ENCODE measurements at places on chromosomes 2 and 18.

- DNase-seq = no peak
Measured at GRCh38 chr2:63225964-63226686, 175.5 kb downstream of the OTX1 start.

DNA sequence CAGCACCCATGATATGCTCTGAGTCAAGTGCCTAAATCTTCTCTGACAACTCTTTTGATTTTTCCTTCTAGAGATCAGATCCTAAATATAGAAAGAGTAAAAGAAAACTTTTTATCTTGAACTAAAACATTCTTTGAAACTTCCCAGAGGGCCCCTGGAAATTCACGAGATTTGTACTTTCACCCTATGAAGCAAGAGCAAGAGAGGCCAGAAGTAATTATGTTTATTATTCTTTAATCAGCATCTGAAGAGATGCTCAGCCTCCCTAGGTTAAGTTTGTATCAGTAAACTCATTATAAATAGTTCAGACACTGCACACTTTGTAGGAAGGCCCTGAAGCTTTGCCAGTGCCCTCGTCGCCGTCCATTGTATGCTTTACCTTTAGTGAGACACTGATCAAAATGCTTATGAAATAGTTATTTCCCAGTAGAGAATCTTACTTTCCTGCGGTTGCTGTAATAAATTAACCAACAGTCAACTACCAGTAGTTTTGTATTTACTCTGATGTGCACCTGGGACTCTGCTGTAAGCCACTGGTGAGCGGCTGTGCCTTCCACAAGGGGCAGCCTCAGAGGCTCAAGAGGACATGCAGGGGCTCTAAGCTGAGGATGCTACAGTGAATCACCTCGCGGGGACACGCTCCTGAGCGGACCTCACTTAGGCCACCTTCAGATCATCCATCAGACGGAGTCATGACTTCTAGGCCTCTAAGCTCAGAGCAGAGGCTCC, 71.9 kb downstream of the BIN1 start:
- no peak for DNase-seq

DNA sequence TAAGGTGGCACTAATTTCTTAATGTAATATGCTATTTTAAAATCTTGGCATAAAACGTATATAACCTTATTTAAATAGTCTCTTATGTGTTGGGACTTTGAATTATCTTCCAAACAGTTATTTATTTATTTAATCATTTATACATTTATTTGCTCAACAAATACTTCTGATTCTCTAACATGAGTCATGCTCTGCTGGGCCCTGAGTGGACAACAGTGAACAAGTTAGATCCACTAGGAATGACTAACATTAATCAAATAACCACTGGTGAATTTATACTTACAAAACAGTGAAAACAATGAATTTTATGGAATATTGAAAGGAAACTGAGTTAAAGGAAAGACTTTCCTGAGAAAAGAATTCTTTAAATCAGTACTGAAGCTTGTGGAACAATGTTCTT, 1257.2 kb upstream of the CHAC2 start:
- no peak for DNase-seq

DNA sequence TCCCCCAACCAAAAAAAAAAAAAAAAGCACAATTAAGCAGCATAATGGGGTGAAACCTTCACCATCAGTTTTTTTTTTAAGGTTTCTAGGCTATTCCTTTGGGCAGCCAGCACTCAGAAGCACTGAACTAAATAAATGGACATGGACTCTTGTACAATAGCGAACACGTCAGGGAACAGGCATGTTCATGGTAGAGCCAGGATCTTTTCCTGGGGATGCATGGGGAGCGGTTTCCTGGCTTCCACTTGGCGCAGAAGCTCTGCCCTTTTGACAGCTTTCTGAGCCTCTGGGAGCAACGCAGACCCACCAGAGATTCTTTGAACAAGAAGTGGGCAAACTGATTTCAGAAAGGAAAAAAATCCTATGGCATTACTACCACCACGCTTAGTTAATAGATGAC, 35.0 kb downstream of the ALPK2 start:
- DNase-seq = no peak

GRCh38 chr2:201644001-201644400, 698 bp upstream of the TMEM237 start:
- DNase-seq = no peak

GRCh38 chr2:188527141-188527540, 235.5 kb downstream of the GULP1 start:
- no peak for DNase-seq

DNA sequence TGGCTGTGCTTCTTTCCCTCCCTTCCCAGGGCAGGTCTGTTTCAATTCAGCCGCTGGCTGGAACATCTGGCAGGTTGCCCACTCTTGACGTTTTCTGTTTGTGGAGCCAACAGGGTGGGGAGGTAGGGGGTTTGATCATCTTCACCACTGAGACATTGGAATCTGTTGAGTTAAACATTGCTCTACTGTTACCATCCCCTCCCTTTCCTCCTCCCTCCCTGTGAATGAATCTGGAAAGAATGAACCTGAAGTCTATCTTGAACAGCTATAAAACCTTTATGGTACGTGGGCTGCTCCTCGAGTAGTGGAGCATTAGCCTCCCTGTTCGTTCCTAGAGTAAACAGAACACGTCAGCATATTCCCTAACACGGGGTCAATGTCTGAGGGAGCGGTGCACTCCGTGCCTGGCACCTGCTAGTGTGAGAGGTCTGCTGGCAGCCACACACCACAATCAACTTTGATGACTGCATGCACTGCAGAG, 249.9 kb upstream of the RBBP8 start:
- no peak for DNase-seq

- DNase-seq = no peak
Measured at GRCh38 chr2:158130832-158131473, 29.3 kb downstream of the UPP2 start.

DNA sequence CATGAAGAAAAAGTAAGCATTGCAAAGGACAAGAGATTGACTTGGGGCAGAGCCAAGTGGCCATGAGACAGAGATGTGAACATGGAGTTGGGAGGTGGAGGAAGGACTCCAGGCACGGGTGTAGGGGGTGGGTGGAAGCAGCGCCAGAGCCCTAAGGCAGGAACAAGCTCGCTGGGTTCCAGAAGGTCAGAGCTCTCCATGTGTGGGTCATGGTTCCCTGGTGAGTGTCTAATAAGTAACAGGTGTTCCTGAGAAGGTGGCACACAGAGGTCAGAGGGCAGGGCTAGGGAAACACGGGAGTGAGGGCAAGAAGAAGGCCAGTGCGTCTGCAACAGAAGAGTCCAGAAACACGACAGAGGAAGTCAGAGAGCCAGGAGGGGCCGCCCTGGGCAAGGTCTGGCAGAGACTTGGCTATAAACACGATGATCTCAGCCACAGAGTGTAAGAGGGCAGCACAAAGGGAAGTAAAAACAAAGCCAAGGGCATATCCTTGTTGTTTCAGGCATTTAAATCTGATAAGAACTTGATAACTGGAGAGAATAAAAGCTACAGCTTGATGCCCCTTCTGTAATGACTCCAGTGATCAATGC, 260.8 kb downstream of the TGIF1 start:
- DNase-seq = no peak

All from GM13977 (cell line).